ENCODE measurements at places on chromosomes 7 and 10.

GRCh38 chr7:42012786-42013360 lies 224.1 kb downstream of the GLI3 start:
- DNase-seq = no peak

DNA sequence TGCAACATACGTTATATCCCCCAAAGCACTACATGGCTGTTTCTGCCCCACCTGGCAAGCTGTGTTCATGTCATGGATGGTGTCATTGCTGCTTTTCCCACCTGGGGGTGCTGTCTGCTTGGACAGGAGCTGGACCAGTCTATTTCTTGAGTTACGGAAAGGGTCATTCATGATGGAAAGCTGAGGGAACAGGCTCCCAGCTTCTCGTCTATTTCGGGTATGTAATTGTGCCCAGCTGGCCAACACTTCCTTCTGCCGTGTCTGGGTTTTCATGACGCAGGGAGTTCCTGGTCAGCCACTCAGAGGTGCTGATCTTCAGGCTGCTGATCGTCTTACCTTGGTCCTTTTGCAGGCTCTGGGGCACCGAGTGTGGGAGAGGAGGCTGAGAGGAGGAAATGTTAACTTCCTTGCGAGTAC lies 8.6 kb downstream of the BTBD16 start:
- peak; percentile 60 for DNase-seq

GRCh38 chr7:141575654-141576448 lies 24.6 kb downstream of the AGK start:
- DNase-seq = peak; percentile 37

GRCh38 chr7:98038321-98038720 lies 48.3 kb upstream of the OCM2 start:
- no peak for DNase-seq

- no peak for DNase-seq
Observed at GRCh38 chr10:17913604-17914003, 38.1 kb upstream of the SLC39A12 start.

GRCh38 chr10:5929442-5929841 lies 39.4 kb downstream of the FBH1 start:
- no peak for DNase-seq

GRCh38 chr7:149297034-149297755 lies 35.2 kb downstream of the ZNF783 start:
- no peak for DNase-seq

DNA sequence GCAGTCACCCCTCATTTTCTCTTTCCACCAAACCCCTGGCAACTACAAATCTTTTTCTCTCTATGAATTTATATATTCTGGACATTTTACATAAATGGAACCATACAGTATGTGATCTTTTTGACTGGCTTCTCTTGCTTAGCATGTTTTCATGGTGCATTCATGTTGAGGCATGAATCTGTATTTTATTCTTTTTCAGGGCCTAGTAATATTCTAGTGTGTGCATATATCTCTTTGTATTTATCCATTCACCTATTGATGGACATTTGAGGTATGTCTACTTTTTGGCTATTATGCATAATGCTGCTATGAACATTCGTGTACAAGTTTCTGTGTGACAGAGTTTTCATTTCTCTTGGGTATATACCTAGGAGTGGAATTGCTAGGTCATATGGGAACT lies 78.2 kb downstream of the HACD1 start:
- DNase-seq = no peak

DNA sequence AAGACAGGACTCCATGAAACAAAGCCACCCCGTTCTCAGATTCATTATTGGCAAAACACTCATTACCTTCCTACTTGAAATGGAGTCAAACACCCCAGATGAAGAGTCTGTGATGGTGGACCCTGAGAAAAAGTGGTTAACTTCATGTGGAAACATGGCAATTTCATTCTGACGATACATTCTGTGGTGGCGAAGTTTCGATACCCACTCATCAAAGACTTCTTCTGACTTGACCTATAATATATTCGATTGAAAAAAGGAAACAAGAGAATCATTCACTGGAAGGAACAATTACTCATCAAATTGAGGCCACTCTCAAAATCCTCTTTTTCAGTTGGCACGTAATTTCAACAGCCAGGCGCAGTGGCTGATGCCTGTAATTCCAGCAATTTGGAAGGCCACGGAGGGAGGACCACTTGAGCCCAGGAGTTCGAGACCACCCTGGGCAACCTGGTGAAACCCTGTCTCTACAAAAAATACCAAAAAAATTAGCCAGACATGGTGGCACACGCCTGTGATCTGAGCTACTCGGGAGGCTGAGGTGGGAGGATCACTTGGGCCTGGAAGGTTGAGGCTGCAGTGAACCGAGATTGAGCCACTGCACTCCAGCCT lies 108.8 kb upstream of the GSDME start:
- no peak for DNase-seq

DNA sequence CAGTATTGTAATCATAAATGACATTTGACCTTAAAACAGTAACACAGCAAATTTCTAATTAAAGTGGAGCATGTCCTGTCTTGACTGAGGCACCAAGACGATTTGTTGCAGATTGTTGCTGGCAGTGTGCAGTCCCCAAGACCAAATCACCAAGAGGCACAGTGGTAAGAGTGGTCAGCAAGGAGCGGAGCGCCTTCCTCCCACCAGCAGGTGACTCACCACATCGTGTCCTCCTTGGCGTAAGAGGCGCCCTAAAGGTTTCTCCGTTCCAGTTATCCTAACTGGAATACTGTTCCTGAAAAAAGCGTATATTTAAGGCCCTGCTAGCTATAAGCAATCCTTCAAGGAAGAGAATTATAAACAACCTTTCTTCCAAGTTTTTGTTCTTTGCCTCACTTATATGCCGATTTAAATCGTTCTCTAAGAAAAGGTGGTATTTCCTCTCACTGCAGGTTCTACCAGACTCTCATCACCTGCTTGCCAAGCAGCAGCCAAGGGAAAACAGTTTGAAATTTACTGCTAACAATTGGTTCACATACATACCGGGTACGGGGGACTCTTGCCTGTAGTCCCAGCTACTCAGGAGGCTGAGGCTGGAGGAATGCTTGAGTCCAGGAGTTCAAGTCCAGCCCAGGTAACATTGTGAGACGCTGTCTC lies 10.7 kb upstream of the REPIN1 start:
- DNase-seq = no peak
